ENCODE measurements at places on chromosomes 2 and 18. TPM values are rescaled to one million over a fixed set of nuclear protein-coding genes. Genes with fewer than 3 reads are reported as not detected.

- peak; percentile 16 for DNase-seq
Measured at GRCh38 chr2:143600116-143600515, 470.9 kb downstream of the ARHGAP15 start.

DNA sequence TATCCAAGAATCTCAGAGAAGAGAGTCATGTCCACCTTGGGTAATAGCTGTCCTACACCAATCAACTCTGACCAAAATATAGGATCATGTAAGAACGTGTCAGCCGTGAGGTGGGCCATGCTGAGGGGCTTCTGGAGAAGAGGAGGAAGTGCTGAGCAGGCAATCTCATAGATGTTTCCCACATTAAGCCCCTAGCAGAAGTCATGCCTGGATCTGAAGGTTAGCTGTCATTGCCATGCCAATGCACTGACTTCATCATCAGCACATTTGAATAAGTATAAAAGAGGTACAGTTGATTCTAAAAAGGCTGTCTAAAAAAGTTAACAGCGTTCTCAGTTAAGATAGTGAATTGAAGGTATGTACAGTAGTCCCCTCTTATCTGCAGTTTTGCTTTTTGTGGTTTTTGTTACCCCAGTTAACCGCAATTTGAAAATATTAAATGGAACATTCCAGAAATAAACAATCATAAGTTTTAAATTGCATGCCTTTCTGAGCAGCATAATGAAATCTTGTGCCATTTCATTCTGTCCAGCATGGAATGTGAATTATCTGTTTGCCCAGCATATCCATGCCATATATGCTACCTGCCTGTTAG, 67.2 kb upstream of the TMEM17 start:
- DNase-seq: no peak

DNA sequence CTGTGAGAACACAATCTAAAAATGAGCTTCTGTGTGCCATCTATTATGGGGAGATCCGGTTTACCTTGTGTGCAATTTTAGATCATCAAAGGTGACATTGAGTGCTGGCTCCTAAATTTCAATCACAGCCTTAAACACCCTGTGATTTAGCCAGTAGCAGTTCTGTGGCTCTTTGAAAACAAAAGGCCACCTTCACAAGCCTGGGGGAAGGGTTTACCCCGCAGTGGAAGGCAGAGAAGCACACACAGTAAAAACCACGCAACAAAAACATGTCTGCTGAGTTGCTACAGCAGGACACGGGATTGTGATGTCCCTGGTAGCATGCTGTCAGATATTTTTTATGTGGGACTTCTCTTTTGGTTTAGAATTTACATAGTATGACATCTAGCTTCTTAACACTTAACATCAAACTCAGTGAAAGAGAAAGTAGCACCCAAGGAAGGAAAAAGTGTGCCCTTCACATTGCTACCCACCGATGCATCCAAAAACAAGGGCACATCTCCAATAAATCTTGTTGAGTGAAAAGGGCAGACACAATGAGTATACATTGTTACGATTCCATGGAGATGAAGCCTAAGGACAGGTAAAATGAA, 56.1 kb upstream of the RNF152 start:
- DNase-seq: no peak

DNA sequence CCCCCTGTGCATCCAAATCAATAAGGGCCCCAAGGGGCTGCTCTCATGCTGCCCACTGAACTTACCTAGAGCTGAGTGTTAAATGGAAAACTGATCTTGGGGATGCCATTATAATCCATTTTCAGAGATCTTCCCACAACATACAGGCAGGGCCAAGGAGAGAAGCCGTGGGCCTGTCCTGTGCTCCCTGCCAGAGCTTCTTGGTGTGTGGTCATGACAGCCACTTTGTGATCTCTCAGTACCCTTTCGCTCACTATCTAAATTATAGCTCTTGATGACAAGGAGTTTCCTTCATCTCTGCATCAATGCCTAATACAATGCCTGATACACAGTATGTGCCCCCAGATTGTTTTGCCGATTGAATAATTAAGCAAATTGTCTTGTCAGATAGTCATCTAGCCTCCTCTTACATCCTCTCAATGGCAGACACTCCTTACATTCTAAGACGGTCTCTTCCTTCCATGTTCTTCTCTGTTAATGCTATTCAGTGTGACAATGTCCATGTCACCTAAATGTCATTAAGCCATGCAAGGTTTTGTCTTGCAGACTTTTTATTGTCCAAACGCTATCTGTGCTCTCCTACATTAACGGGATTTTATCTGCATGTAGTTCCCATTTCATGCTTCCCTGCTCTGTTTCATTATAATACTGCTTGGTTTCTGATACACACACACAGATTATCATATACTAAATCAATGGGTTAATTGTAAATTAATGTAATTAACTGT, 5.9 kb downstream of the CSRNP3 start:
- DNase-seq: no peak

DNA sequence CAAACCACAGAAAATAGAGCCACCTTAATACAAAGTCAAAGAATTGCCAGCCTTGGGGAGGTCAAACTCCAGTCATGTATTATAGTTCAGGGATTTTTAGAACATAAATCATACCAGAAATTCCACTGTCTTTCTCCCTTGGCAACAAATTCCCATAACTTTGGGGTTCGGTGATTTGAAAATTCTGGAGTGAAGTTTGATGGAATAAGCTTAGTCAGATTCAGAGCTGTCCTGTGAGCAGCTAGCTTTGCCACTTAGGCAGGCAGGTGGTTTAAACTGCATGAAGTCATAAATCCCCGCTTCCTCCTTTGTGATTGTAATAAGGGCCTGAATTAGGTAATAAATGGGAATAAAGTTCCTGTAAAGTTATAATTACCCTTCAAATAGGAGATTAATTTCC, 457.0 kb upstream of the HNMT start:
- DNase-seq: no peak

Gene CDH2
- 35.8 TPM for total RNA-seq

All from RPMI7951 (cell line).